ENCODE measurements at places on chromosomes 2 and 18.

GRCh38 chr2:24814516-24814915 lies 21.3 kb downstream of the CENPO start:
- no peak for DNase-seq

DNA sequence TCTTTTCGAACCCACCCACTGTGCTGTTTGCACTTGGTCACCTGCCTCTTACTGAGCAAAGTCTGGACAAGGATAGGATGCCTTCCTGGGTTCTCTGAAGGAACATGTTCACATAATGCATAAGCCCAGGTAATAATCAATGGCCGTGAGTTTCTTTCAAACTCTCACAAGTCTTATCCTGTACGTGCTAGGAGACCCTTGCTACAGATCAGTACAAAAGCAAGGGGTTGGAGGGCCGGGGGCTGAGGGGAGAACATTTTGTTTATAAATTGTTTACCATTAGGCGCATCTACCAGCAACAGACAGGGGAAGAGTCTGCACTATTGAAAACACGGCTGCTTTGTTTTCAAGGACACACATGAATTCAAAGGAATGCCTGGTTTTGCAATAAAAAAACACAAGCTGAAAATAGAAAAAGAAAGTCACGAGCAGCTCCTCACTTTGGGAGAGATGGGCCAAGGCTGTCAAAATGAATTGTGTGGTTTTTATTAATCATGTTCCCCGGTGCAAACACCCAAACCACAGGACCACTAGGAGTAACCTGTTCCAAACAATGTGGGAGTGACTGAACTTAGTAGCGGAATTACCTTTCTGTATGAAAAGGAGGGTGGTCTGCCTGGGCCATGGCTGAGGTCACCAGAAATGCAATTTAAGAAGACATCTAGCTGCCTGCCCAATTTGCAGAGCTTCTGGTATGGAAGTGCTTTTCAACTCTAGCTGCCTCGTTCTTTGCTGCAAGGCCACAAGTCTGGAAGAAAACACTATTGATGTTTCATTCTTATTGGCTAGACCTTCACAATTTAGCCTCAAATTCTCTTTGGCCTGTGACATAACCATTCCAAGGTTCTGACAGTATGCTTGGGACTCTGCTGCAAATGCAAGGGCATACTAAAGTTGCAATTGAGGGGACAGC lies 73.5 kb downstream of the CCBE1 start:
- DNase-seq = no peak

- DNase-seq = no peak
Measured at GRCh38 chr2:107020392-107020791, 134.4 kb upstream of the ST6GAL2 start.

- peak; percentile 30 for DNase-seq
Measured at GRCh38 chr2:78541088-78541450, 484.4 kb upstream of the REG3G start.

GRCh38 chr2:152402780-152403759 lies 68.1 kb downstream of the FMNL2 start:
- no peak for DNase-seq

Measured in SW480 (cell line).